ENCODE measurements at places on chromosomes 11 and 22. TPM values are rescaled to one million over a fixed set of nuclear protein-coding genes. Genes with fewer than 3 reads are reported as not detected.

OR5T3 gene
- not detected for total RNA-seq

OR52I2 gene
- total RNA-seq: not detected

HBE1 gene
- total RNA-seq: 0.14 TPM

TCN2 gene
- 2.0 TPM for total RNA-seq

CCDC87 gene
- 0.28 TPM for total RNA-seq

Data from smooth muscle cell of bladder (primary cell).